Activated naive CD4-positive, alpha-beta T cell treated with anti-CD3 and anti-CD28 coated beads, Interleukin-2, amount 50 U/mL, for 72 hours (primary cell): ENCODE measurements at places on chromosomes 2 and 18.

DNA sequence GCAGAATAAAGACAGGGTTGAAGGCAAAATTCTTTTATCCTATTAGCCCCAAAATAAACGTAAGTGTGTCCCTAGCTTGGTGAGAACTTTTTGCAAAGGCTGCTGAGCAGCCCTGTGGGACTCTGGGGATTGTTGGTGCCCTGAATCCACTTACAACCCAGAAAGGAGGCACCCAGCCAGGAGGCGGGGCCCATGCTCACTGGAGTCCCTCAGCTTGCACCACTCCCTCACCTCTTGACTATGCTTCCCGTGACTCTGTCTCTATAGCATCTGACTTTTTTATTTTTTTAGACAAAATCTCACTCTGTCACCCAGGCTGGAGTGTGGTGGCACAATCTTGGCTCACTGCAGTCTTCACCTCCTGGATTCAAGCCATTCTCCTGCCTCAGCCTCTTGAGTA is 15.8 kb upstream of the COL6A3 start:
- peak; percentile 39 for DNase-seq

DNA sequence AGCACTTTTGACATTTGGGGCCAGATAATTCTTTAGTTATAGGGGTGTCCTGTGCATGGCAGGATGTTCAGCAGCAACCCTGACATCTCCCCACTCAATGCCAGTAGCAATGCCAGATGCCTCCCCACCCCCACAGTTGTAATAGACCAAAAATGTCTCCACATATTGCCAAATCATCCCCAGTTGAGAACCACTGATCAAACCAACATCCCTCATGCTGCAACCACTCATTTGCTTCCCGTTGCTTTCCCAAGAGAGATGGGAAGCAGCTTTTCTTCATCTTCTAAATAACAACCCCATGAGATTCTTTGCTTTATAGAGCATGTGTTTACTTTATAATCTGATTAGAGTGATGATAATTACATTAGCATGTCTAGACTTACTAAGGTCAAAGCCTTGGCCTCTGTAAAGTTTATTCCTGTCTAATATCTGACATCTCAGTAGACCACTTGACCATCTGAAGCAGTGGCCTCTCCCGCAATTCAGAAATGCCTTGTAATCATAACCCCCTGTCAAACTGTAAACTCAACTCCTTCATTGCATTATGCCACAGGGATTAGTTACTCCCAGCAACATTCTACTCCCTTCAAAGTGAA is 28.7 kb upstream of the C1D start:
- no peak for DNase-seq

DNA sequence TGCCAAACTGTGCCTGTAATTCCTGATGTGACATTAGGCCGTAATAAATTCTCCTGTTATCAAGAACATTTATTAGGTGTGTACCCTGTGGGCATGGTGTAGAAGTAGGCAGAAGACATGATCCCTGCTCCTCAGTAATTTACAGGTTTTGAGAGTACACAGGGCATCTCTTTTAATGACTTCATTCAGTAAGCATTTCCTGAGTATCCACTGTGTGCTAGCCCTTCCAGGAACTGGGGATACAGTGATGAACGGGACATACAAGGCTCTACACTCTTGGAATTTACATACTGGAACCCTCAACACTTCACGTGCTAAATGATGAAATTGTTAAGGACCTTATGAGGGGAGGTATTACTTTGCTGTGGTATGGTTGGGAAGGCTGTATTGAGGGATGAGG is 30.2 kb downstream of the DIS3L2 start:
- no peak for DNase-seq

GRCh38 chr2:144592500-144593256 is 72.8 kb upstream of the ZEB2 start:
- DNase-seq: no peak

DNA sequence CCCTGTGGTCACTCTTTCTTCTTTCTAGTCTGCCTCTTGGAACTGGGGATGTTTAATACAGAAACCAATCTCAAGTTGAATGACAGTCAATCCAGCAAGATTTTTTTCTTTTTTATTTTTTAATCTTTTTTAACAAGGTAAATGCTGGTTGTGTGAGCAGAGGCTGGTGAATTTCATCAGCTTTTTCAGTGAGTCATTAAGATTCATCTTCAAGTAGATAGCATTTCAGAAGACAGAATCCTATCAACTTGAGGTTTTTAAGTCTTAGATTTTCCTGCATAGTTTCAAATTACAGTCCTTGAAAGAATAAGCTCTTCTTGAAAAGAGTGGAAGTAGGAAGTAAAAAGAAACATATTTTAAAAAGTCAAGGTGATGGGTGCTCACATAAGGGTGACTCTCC is 12.4 kb downstream of the SLC8A1 start:
- DNase-seq: no peak

DNA sequence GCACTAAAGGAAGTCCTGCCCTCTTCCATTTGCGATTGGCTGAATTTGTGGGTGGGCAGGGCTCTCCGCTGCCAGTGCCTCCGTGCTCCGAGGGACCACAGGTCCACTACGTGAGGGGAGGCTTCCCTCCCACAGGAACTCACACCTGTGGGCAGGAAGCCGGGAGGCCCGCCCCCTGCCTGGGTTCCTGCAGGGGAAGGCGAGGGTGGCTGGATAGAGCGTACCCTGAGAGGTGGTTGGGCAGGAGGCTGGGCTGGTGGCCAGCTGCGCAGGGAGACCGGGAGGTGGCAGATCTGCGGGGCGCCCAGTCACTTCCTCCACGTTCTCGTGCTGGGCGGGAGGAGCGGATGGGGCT is 47.0 kb upstream of the PTH2R start:
- no peak for DNase-seq

DNA sequence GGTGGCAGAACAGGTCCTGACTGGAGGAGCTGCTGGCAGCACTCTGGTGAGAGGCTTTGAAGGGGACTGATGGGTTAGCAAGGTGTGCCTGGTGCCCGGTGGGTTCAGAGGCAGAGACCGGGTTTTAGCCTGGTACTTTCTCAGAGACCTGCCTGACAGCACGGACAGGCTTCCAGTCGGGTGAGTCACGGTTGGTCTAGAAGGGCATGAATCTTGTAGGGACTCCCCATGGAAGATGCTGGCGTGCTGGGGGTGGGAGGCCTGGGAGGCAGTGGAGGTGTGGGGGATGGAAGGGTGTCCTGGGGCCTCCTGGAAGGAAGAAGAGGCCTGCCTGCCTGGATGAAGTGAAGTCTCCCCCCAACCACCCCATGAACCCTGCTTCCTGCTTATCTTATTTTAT is 52.6 kb downstream of the ACKR3 start:
- DNase-seq: no peak

GRCh38 chr2:233288663-233289062 is 19.0 kb upstream of the SAG start:
- DNase-seq: no peak

DNA sequence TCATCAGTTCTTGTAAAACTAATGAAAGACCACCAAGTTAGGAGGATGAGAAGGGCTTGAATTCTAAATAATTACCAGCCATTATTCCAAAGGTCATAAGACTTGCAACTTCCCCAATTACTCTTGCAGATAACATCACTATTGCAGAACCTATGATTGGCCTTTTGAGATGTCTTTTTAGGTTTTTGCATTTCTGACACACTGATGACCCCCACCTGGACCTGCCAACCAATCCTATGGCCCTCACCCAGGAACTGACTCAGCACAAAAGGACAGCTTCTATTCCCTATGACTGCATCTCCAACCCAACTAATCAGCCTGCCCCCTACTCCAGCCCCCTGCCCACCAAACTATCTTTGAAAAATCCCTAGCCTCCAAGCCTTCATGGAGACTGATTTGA is 111.5 kb upstream of the COPS8 start:
- no peak for DNase-seq

- no peak for DNase-seq
Measured at GRCh38 chr18:31497836-31498573, at the start of gene DSG2. TSS of gene DSG2 (plus strand) at chr18:31498177. CDS start at chr18:31498252, 75 bp downstream.

DNA sequence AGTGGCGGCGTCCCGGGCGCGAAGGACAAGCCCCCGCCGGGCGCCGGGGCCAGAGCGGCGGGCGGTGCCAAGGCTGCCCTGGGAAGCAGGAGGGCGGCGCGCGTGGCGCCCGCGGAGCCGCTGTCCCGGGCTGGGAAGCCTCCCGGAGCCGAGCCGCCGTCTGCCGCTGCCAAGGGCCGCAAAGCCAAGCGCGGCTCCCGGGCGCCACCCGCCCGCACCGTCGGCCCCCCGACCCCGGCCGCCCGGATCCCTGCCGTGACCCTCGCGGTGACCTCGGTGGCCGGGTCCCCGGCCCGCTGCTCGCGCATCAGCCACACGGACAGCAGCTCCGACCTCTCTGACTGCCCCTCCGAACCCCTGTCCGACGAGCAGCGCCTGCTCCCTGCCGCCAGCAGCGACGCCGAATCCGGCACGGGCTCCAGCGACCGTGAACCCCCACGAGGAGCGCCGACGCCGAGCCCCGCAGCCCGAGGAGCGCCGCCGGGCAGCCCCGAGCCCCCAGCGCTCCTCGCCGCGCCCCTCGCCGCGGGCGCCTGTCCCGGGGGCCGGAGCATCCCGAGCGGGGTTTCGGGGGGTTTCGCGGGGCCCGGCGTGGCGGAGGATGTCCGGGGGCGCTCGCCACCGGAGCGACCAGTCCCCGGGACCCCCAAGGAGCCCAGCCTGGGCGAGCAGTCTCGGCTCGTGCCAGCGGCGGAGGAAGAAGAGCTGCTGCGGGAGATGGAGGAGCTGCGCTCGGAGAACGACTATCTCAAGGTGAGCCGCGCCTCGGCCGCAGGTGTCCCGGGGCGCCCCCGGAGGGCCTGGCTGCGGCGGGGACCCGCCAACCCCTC is 820 bp downstream of the MTCL1 start:
- no peak for DNase-seq

GRCh38 chr2:74880054-74880728 is 46.3 kb downstream of the HK2 start:
- no peak for DNase-seq

DNA sequence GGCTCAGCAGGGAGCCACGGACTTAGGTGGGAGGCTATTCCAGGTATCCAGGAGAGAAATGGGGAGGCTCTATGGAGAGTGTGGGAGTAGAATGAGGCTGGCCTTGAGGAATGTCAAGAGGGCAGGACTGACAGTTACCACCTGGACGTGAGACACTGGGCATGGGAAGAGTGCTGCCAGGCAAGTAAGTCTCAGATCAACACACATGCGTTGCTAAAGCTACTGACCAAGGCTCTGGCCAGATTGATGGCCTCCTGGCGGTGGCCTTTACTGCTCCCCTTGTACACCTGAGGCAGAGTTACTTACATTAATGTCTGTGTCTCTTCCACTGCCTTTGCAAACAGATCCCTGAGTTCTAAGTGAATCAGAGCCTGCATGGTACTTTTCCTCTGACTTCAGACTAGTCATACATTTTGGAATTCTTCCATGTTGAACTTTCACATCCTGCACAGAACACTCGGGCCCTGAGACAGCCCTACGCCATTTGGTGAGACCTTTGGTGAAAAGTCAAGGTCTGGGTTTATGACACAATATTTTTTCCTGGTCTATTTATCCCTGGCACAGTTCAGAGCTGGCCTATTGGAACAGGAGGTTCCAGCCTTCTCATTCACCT is 398.8 kb upstream of the TRIB2 start:
- no peak for DNase-seq
